Fibroblast of the conjunctiva (primary cell): ENCODE measurements at places on chromosomes 5 and 9.
A peak's percentile ranks its signal among the peaks of the same experiment; 100 is the strongest.

- DNase-seq = no peak
These were observed 37.4 kb upstream of the GRAMD2B start for GRCh38 chr5:126385524-126386502.

DNA sequence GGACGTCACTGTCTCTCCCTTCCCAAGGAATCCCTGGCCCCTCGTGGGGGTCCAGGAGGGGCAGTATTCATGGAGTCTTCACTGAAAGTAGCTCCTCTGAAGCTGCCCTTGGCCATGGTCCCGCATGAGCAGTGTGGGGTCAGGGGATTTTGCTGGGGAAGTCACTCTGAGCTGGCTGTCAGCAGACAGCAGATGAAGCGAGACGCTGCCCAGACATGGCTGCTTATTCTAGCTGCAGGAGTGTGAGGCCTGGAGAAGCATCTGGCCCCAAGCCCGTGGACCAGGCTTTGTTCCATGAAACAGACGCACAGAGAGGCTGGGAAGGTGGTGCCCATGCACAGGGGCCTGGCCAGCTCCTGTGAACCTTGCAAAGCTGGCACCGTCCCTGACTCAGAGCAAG is 21.5 kb upstream of the ASS1 start:
- no peak for DNase-seq

- DNase-seq = peak; percentile 72
These were observed 92.4 kb downstream of the NFIB start for GRCh38 chr9:14221558-14221957.

GRCh38 chr9:14318361-14318760 is 4.4 kb upstream of the NFIB start:
- DNase-seq = no peak

DNA sequence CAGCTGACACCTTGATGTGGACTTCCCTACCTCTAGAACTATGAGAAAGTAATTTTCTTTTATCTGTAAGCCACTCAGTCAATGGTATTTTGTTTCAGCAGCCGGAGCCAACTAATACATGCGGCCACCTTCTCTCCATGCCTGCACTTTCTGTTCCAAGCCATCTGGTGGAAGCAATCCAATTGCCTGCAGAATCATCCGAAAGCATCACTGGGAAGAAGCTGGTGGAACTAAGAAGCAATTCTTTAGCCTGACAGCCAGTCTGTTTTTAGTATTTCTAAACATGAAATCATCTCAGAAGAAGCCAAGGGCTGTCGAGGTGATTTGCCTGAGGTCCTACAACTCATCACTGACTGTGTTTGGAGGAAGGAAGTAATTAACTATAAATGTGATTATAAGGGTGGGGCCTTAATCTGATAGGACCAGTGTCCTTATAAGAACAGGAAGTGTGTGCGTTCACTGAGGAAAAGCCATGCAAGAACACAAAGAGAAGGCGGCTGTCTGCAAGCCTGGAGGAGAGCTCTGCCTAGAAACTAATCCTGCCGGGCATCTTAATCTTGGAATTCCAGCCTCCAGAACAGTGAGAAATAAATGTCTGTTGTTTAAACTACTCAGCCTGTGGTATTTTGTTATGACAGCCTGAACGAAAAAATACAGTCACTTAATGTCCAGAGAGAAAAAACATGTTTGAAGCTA is 49.1 kb downstream of the NXNL2 start:
- peak; percentile 22 for DNase-seq

DNA sequence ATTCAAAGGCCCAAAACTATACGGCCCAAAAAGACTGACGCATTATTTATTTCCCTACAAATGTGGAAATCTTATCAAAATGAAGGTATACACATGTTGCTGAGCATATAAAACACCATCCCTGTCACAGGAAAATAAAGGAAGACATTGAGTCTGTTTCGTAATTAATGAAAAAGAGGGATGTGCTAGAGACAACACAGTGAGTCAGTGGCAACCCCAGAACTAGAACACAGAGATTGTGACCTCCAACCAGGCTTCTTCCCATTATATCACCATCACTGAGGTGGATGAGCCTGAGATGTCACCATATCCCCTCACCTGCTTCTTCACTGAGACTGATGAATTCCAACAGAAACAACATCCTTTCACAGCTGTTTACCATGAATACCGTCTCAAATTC is 3.8 kb downstream of the NDUFA8 start:
- DNase-seq = no peak

DNA sequence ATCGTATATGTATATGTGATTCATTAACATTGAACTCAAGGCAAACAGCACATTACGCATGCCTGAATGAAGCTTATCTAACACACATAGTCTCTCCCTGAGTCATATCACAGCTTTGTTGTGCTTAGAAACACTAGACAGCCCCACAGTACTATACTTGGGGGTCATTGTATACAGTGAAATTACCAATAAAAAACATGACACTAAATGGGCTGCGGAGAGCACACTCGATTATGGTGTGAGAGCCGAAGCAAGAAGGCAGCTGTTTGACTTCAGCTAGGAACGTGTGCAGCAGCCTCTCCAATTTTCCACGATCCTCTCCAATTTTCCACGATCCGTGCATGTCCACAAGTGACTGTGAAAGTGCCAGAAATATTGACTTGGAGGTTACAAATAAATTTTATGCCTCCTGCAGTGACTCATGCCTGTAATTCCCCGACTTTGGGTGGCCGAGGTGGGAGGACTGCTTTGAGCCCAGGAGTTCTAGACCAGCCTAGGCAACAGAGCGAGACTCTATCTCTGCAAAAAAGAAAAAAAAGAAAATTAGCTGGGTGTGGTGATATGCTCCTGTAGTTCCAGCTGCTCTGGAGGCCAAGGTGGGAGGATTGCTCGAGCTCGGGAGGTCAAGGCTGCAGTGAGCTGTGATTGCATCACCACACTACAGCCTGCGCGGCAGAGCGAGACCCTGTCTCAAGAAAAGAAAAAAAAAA is 102.4 kb downstream of the DAPK1 start:
- peak; percentile 26 for DNase-seq

DNA sequence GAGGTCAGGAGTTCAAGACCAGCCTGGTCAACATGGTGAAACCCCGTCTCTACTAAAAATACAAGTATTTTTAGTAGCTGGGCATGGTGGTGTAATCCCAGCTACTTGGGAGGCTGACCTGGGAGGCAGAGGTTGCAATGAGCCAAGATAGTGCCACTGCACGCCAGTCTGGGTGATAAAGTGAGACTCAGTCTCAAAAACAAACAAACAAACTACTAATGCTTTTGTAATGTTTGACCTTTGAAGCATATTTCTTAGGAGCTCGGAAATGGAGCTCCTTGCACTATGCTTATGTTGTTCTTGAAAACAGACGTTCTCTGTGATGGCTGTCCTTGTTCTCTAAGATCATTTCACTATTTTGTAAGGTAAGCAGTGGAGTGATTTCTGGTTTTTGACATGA is 6.0 kb downstream of the F2RL2 start:
- DNase-seq = no peak
